ENCODE measurements at places on chromosomes 2 and 18.

DNA sequence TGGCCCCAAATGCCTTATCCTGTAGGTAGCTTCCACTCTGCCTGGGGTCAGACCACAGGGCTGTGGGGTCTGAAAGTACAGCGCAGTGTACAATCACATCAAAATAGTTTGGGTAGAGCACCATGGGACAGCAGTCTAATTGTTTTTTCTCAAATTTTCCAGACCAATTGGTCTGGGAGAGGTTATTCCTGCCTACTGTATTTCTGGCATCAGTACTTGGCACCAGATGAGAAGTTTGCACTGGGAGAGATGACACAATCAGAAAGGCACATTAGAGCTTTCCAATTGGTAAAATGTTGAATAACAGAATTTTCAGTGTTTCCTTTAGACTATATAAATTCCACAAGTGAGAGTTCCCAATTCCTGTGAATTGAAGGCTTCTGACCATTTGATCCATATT, 30.9 kb upstream of the LRRTM1 start:
- DNase-seq: no peak

DNA sequence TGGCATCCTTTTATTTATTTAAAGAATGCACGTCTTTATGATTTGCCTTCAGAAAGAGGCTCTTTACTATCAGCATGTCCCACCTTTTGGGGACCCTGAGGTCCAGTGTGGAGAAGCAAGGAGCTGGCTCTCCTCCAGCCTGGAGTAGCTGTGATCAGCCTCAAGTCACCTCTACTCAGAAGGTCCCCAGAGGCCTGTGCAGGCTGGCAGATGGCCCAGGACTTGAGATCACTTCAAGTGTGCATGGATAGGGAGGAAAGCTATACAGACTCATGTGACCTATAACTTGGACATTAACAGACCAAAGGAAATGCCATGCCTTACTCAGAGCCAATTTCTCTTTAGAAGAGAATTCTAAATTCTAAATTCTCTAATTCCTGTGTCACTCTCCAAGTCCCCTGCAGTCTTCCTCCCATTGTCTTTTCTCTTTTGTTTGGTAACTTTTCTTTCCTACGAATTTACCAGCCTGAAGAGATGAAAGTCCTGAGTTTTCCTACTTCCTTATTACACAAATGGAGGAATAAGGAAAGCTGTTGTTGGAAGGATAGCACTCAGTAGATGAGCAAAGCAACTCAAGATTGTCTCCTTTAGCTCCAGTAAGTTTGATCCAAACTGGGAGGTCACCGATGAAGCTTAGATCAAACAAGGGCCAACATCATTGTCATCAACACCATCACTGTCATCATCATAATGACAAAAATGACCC, 163.9 kb downstream of the GFPT1 start:
- DNase-seq: no peak

- no peak for DNase-seq
These were observed 30.9 kb upstream of the RPIA start for GRCh38 chr2:88660622-88661021.

GRCh38 chr2:166170356-166170755, 42.5 kb upstream of the SCN1A start:
- DNase-seq: no peak

DNA sequence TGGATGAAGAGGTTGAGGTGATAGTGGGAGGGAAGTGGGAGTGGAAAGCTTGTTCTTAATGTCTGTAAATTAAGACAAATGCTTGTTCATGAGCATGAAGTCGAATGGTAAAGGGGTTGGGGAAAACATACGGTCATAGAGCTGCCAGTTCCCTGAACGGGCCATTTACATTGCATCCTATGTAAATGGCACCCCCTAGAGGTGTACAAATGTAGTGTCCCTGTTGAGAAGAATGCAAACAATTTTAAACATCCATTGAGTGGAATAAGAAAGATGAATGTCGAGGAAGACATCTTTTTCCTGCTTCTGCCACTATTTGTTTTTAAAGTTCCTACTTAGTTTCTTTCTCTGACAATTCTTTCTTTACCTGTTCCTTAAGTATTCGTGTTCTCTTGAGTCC, 155.7 kb downstream of the RDH14 start:
- DNase-seq: no peak

DNA sequence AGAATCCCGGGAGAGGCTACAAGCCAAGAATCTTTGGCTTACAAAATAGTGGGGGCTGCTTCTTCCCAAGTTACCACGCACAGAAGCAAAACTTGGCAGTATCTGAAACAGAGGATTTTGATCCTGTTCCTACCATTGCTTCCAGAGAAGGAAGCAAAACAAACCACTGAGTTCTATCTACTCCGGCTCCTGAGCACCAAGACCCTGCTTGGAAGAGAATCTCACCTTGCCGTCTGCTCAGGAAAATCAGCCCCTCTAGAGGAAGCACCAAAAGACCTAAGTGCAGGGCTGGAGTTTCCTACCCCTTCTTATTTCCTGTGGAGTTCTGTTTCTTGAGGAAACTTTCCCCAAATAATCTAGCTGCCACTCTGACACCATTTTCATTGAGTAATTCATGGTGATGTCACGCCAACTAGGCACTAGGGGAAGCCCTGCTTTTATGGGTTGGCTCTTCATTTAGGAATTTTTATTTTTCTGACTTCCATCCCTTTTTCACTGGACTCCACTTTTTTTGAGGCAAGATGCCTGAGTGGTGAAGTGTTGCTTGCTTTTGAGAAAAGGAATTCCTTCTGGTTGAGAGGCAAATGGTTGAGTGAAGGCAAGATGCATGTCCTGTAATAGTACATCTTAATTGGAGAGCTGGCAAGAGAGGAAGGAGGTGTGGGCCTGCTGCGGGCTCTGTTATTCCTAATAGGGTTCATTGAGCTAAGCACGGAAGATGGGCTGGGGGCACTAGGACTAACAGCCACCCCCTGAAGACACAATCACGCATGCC, 36.8 kb upstream of the EML4 start:
- no peak for DNase-seq

- no peak for DNase-seq
These were observed 279.6 kb downstream of the BCL11A start for GRCh38 chr2:60273836-60274235.

Measured in activated CD4-positive, alpha-beta T cell treated with anti-CD3 and anti-CD28 coated beads, Interleukin-2, amount 10 ng/mL, durations not matched to agents 7 days and 5 days (primary cell).